Transverse colon (tissue), 4 donors: ENCODE measurements at places on chromosomes 16 and 17. TPM values are rescaled to one million over a fixed set of nuclear protein-coding genes. Genes with fewer than 3 reads are reported as not detected.
A peak's percentile ranks its signal among the peaks of the same experiment; 100 is the strongest.

ATP1B2 gene
- total RNA-seq = 20.6 TPM

RAP1GAP2 gene
- total RNA-seq = 23.0 TPM

SLC35G6 gene
- not detected for total RNA-seq

AGRP gene
- total RNA-seq = not detected

TRIM25 gene
- total RNA-seq = 251 TPM

SLC22A31 gene
- not detected for total RNA-seq

USP43 gene
- 26.9 TPM for total RNA-seq

SECTM1 gene
- 127 TPM for total RNA-seq

KRTAP2-3 gene
- total RNA-seq = not detected

GAS2L2 gene
- not detected for total RNA-seq

DNA sequence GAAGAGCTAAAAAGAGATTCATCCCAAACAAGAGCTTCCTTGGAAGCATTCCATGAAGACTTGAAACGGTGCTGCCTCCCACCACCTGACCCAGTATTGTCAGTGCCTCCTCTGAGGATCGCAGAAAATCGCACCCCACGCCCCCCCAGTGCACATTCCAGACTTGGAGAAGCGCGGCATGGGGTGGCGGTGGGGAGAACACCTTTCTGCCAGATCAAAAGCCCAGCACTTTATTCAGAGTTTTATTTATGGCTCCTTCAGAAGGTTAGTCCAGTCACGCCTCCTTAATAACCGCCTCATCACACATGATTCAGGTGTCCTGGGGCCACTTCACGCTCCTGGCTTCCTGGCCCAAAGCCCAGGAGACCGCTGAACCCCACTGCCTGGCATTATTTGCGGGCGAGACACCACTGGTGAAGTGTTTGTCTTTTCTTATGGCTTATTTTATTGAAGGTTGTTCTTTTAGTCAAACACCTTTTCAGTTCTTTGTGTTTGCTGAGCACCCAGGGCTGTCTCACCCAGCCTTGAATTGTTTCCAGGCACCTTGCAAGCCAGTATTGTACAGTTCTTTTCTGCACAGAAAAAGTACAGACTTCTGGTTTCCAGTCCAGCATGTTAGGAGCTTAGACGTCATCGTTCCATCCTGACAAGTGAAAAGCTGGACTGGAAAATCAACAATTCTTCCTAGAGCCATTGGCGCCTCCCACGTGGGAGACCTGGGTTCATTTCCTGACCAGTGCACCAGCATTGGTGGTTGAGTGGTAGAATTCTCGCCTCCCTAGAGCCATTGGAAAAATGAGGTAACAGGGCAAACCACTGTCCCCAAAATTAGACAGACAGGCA, 79.6 kb upstream of the CACNG5 start:
- H3K27ac ChIP-seq = no peak overlapping the region
- DNase-seq = peak; percentile 11
- no peaks in the 10 kb centered on the region for H3K36me3 ChIP-seq

DNA sequence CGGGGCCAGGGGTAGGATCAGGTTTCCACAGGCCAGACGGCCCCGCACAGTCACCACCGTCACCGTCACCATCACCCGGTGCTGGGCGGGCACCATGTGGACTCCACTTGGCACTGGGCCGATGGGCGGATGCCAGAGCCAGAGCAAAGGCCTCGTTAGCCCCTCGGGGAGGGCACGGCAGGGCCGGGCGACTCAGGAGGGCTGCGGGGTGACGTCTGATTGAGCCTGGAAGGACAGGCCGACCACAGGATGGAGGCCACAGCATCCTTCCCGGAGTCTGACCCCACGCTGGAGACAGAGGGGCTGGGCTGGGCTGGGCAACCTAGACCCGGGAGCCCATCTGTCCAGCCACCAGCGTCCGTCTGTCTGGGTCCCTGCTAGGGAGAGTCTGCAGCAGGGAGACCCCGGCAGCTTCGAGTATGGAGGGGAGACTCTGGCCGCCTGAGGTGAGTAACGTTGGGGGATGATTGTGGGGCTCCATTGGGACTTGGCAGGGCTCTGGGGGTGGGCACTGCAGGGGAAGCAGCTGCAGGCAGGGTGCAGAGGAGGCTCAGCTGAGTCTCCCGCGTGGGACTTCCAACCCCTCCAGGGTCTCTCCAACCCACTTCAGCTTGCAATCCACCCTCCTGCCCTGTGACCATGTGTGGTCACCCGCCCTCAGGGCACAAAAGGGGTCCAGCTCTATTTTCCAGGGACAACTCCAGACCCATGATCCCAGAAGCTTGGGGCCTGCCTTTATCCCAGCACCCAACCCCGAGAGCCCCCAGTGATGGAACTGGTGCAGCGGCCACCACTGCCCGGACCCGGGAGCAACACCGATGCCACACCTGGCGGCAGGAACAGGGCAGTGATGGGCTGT, 22.6 kb downstream of the SLC25A10 start:
- no peaks in the 10 kb centered on the region for H3K36me3 ChIP-seq
- no peak overlapping the region for H3K4me3 ChIP-seq
- H3K4me1 ChIP-seq = peaks cover 26% of the 10 kb centered on the region
- peaks cover 18% of the 10 kb centered on the region for H3K27me3 ChIP-seq
- no peak overlapping the region for H3K27ac ChIP-seq

DNA sequence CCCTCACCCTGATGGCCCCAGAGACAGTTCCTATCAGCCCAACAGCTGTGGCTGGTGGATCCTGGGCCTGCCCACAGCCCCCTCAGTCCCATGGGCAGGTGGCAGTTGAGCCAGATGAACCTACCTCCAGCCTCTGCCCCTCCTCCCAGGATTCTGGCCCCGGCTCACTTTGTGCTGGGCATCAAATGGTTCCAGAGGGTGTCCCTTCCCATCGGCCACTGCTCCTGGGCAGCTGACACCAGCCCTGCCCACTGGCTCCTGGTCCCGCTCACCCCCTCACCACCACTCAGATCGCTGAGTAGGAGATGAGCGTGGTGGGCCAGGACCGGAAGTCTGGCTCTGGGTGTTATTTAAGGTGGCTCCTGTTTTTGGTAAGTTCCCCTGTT, 2.0 kb downstream of the TTYH2 start:
- no peaks in the 10 kb centered on the region for H3K36me3 ChIP-seq
- H3K27me3 ChIP-seq = peaks cover 10% of the 10 kb centered on the region
- H3K27ac ChIP-seq = no peak overlapping the region
- H3K4me1 ChIP-seq = peaks cover 42% of the 10 kb centered on the region

- no peaks in the 10 kb centered on the region for H3K4me1 ChIP-seq
- no peaks in the 10 kb centered on the region for H3K36me3 ChIP-seq
- H3K27me3 ChIP-seq = no peaks in the 10 kb centered on the region
- no peak for DNase-seq
These were observed 211.2 kb downstream of the LGALS9B start for GRCh38 chr17:20256144-20256543.

GRCh38 chr16:87483481-87483880, 9.3 kb downstream of the ZCCHC14 start:
- H3K27me3 ChIP-seq = no peaks in the 10 kb centered on the region
- H3K36me3 ChIP-seq = no peaks in the 10 kb centered on the region
- DNase-seq = no peak
- H3K27ac ChIP-seq = no peak overlapping the region
- no peak overlapping the region for H3K4me3 ChIP-seq

- no peaks in the 10 kb centered on the region for H3K27me3 ChIP-seq
- H3K4me3 ChIP-seq = no peak overlapping the region
- H3K36me3 ChIP-seq = no peaks in the 10 kb centered on the region
- no peaks in the 10 kb centered on the region for H3K4me1 ChIP-seq
- DNase-seq = no peak
These were observed 55.7 kb downstream of the CNGB1 start for GRCh38 chr16:57915267-57915666.

DNA sequence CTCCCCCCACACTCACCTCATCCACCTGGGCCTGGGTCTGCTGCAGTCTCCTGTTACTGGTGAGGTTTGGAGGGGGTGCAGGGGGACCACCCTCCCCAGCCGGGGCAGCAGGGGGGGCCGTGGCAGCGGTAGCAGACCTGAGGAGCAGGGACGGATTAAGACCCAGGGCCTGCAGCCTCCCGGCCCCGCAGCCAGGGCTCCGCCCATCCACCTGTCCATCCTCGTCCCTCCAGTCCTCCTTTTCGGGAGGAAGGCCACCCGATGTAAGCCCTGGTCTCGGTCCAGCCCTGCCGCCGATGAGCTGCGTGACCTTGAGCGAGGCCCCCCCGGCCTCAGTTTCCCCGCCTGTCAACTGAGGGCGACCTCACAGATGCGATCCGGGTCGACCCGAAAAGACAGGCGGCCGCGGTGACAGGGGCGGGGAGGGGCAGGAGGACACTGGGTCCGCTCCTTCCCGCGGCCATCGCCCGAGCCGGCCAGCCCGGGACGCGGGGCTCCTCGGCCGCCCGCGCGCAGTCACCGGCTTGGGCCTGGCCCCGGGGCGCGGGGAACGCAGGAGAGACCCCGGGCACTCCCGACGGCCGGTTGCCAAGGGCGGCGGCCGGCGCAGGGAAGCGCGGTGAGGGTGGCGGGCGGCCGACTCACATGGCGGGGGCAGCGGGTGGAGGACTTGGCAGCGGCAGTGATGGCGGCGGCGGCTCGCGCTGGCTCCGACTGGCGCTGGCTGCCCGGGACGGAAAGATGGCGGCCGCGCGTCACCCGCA, at the start of gene VAMP2:
Gene VAMP2 (minus strand): TSS at position 716 of the 764 bp plus-strand sequence. CDS start 69 bp downstream, at position 647.
- peak; percentile 85 for DNase-seq
- no peaks in the 10 kb centered on the region for H3K27me3 ChIP-seq
- peak within 1 kb of the TSS; percentile 63 for H3K4me3 ChIP-seq
- H3K27ac ChIP-seq = peak within 1 kb of the TSS; percentile 98

DNA sequence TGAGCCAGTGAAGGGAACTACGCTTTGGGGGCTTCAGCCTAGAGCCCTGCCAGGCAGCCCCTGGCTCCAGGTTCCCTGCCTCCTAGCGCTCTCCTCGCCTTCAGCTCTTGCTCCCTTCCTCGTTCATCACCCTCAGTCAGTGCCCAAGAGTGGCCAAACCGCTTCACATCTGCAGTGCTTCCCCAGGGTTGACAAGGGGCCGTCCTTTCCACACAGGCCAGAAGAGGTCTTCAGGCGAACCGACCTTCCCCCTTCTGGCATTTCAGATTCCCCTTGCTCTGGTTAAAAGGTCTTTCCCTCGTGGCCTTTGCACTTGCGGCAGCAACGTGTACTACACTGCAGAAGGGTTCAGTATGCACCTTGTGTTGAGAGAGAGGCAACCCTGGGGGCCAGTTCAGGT, 4.1 kb downstream of the RASD1 start:
- H3K4me3 ChIP-seq = no peak overlapping the region
- H3K36me3 ChIP-seq = no peaks in the 10 kb centered on the region
- no peak for DNase-seq
- H3K27me3 ChIP-seq = peaks cover 7% of the 10 kb centered on the region

- peaks cover 20% of the 10 kb centered on the region for H3K4me1 ChIP-seq
- H3K36me3 ChIP-seq = no peaks in the 10 kb centered on the region
- no peak for DNase-seq
- no peaks in the 10 kb centered on the region for H3K27me3 ChIP-seq
These were observed 23.2 kb upstream of the MEAK7 start for GRCh38 chr16:84527532-84528269.

DNA sequence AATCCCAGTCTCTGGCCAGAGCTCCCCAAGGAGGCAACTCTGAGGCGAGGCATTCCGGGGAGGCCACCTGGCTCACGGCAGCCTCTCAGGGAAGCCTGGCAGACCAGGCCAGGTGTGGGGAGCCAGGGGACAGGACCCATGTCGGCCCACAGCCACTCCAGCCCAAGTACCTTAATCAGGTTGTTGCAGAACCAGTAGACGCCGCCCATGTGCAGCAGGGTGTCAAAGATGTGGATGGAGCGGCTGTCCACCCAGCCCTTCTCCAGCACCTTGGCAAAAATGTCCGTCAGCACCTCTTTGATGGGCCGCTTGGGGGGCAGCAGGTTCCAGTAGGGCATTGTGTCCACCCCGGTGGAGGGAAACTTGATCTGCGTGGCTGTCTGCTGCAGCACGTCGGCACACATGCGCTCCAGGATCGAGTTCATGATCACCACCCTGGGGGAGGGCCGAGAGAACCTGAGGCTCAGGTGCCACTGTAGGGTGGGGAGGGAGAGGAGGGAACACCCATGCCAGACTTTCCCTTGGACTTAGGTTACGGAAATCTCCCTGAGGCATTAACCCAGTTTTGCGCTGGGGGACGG, 7.8 kb downstream of the CSF3 start:
- H3K27ac ChIP-seq = peak overlapping the region; percentile 48
- peaks cover 64% of the 10 kb centered on the region for H3K4me1 ChIP-seq
- H3K4me3 ChIP-seq = no peak overlapping the region
- peak; percentile 54 for DNase-seq
- no peaks in the 10 kb centered on the region for H3K27me3 ChIP-seq

DNA sequence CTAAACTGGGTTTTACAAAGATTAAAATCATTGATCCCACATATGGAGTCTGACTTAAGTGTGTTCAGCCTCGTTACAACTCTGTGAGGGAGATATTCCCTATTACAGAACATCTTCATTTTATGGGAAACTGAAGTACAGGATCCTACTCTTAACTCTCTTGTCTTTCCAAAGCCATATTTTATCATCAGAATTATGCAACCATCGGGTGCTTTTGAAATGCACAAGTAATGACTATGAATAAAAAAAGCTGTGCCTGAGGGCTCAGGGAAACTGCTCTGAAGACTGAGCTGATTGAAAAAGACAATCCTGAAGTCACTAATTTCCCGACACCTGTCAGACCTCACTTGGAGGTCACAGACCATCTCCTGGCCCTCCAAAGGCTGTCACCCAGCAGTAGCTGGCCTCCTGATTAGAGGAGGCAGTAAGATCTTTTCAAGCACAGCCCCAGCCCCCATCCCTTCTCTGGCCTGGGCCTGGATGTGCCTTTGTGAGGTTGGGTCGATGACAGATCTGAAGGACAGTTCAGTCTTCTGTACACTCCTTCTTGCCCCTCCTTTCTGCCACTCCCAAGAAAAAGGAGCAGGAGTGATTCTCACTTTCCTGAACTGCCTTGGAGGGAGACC, 5.6 kb downstream of the AKAP1 start:
- H3K4me3 ChIP-seq = no peak overlapping the region
- DNase-seq = no peak
- H3K36me3 ChIP-seq = no peaks in the 10 kb centered on the region
- H3K27me3 ChIP-seq = no peaks in the 10 kb centered on the region
